SJSA1 (cell line): ENCODE measurements at places on chromosomes 11 and 22. TPM values are rescaled to one million over a fixed set of nuclear protein-coding genes. Genes with fewer than 3 reads are reported as not detected.

DNA sequence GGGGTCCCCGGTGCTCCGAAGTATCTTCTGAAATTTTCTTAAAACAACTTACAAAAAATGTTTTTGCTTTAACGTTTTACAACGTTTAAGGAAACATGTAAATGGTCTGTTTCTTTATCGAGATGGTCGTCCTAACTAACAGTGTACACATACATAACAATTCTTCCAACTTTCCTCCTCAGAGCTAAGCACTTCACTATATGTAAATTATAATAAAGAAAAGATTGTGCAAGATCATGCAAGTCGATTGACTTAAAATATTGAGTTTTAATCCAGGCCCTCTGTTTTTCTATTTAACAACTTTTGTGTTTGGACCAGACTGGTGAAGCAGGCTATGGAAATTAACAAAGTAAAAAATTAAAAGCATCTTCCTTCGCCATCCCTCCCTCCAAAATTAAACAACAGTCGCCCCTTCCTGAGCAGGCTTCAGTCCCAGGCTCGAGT lies 4.9 kb downstream of the ALX4 start:
- H3K4me1 ChIP-seq = peaks cover 79% of the 10 kb centered on the region
- H3K36me3 ChIP-seq = peaks cover 72% of the 10 kb centered on the region
- DNase-seq = no peak
- peak overlapping the region; percentile 60 for H3K27ac ChIP-seq
- H3K4me3 ChIP-seq = peak overlapping the region; percentile 36; the same call in 1 of the 2 replicates

DNA sequence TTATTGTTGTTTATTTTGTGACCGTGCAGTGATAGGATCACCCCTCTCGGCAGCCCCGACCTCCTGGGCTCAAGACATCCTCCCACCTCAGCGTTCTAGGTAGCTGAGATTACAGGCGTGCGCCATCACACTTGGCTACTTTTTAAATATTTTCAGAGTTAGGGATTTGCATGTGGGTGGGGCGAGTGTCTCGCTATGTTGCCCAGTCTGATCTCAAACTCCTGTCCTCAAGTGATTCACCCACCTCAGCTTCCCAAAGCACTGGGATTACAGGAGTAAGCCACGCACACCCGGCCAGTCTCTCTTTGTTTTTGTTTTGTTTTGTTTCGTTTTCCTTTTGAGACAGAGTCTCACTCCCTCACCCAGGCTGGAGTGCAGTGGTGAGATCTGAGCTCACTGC lies 1.2 kb upstream of the INTS5 start:
- DNase-seq = no peak
- H3K4me1 ChIP-seq = peaks cover 7% of the 10 kb centered on the region
- no peak overlapping the region for H3K27ac ChIP-seq
- peaks cover 16% of the 10 kb centered on the region for H3K36me3 ChIP-seq

- H3K27ac ChIP-seq = no peak overlapping the region
- no peaks in the 10 kb centered on the region for H3K27me3 ChIP-seq
- no peaks in the 10 kb centered on the region for H3K4me1 ChIP-seq
- H3K36me3 ChIP-seq = no peaks in the 10 kb centered on the region; the same call in 1 of the 2 replicates
Observed at GRCh38 chr22:21857481-21857914, 9.9 kb downstream of the MAPK1 start.

DNA sequence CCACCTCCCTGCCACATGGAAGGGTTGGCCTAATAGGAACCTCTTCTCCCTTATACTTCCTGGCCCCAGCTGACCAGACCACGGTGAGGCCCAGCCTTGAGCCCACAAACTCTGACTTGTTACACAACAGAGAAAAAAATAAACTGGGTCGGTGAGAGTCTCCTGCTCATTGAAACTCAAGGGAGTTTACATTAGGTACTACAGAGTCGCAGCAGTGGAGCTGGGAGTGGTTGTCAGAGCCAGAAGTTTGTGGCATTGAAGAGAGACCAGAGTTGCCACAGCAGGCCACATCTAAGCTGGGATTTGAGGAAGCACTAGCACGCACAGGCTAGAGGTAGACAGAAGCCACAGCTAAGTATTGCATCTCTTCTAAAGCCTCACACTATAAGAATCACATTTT lies 296.2 kb downstream of the DDX10 start:
- no peak overlapping the region for H3K27ac ChIP-seq
- H3K4me1 ChIP-seq = peaks cover 28% of the 10 kb centered on the region
- H3K27me3 ChIP-seq = no peaks in the 10 kb centered on the region
- H3K36me3 ChIP-seq = no peaks in the 10 kb centered on the region
- DNase-seq = no peak

GRCh38 chr11:45549257-45549656 lies 116.2 kb downstream of the CHST1 start:
- no peak for DNase-seq
- H3K36me3 ChIP-seq = no peaks in the 10 kb centered on the region
- peaks cover 7% of the 10 kb centered on the region; the same call in 1 of the 2 replicates for H3K27me3 ChIP-seq
- no peak overlapping the region for H3K27ac ChIP-seq

- H3K4me1 ChIP-seq = no peaks in the 10 kb centered on the region
- no peak overlapping the region for H3K27ac ChIP-seq
- no peak overlapping the region for H3K4me3 ChIP-seq
- H3K36me3 ChIP-seq = no peaks in the 10 kb centered on the region
- DNase-seq = no peak
Observed at GRCh38 chr11:84215672-84216071, 929.5 kb upstream of the CCDC90B start.

- no peaks in the 10 kb centered on the region for H3K4me1 ChIP-seq
- no peaks in the 10 kb centered on the region for H3K36me3 ChIP-seq
- H3K27ac ChIP-seq = no peak overlapping the region
- DNase-seq = no peak
- no peak overlapping the region for H3K4me3 ChIP-seq
Observed at GRCh38 chr11:80911666-80912065, 1470.8 kb upstream of the TENM4 start.

DNA sequence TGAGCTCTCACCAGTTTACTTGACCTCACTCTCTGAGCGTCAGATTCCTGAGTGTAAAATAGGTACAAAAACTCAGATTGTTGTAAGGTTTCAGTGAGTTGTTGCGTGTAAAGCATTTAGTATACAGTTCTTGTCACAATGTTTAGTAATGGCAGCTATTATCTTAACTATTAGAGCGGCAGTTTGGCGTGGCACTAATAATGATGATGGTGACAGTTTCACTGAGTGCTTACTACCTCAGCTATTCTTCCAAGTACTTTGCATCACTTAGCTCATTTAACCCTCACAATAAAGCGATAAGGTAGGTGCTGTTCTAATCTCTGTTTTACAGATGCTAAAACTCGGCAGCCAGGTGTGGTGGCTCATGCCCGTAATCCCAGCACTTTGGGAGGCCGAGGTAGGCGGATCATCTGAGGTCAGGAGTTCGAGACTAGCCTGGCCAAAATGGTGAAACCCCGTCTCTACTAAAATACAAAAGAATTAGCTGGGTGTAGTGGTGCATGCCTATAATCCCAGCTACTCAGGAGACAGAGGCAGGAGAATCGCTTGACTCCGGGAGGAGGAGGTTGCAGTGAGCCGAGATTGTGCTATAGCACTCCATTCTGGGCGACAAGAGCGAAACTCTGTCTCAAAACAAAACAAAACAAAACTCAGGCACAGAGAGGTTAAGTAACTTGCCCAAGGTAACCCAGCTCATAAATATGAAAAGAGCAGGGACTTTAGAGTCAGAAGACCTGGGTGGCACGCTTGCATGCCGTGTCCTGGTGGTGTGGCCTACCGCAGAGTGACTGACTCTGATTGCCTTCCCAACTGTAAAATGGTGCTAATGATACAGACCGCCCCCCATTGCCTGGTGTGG lies 76.2 kb downstream of the PTPRJ start:
- DNase-seq = no peak
- H3K27ac ChIP-seq = peak overlapping the region; percentile 50
- peaks cover 55% of the 10 kb centered on the region for H3K4me1 ChIP-seq
- H3K4me3 ChIP-seq = no peak overlapping the region

GRCh38 chr11:88555018-88555828 lies 217.7 kb upstream of the CTSC start:
- no peaks in the 10 kb centered on the region for H3K27me3 ChIP-seq
- peaks cover 16% of the 10 kb centered on the region for H3K4me1 ChIP-seq
- no peak overlapping the region for H3K4me3 ChIP-seq
- H3K36me3 ChIP-seq = no peaks in the 10 kb centered on the region
- H3K27ac ChIP-seq = peak overlapping the region; percentile 45

DNA sequence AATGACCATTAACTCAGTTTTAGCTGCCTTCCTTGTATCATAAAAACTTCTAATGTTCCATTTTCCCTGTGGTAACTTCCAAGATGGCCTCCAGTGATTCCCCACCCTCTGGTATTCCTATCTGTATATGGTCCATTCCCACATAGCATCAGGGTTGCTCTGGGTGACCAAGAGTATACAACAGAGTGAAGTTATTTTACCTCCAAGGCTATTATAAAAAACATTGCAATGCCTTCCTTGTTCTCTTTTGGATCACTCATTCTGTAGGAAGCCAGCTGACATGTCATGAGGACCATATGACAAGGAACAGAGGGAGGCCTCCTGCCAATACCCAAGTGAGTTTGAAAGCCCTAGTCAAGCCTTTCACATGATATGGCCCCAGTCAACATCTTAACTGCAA lies 30.1 kb downstream of the ZNF280B start:
- no peaks in the 10 kb centered on the region; the same call in 1 of the 2 replicates for H3K27me3 ChIP-seq
- H3K4me3 ChIP-seq = no peak overlapping the region
- H3K36me3 ChIP-seq = no peaks in the 10 kb centered on the region
- no peak overlapping the region for H3K27ac ChIP-seq
- H3K4me1 ChIP-seq = no peaks in the 10 kb centered on the region

GRCh38 chr22:40423310-40423688 lies 52.9 kb downstream of the SGSM3 start:
- H3K4me1 ChIP-seq = peaks cover 18% of the 10 kb centered on the region
- no peak overlapping the region for H3K27ac ChIP-seq
- peaks cover 90% of the 10 kb centered on the region for H3K36me3 ChIP-seq
- H3K4me3 ChIP-seq = no peak overlapping the region
- DNase-seq = no peak

DNA sequence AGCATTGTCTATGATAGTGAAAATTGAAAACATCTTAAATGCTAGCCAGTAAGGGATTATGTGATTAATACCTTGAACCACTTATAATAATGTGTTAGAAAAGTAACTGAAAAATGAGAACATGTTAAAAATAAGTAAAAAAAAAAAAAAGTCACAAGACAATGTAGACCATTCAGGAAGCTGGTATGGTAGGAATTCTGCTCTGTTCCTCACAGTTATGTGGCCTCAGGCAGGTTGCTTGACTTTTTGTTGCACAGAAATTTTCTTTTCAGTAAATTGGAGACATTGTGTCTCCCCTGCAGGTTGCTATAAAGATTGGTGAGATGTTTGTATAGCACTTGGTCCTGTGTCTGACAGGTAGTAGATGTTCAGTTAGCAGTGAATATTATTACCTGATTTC lies 17.3 kb upstream of the PLET1 start:
- H3K27ac ChIP-seq = no peak overlapping the region
- H3K4me1 ChIP-seq = peaks cover 12% of the 10 kb centered on the region
- H3K27me3 ChIP-seq = no peaks in the 10 kb centered on the region

- no peaks in the 10 kb centered on the region for H3K4me1 ChIP-seq
- DNase-seq = no peak
- H3K4me3 ChIP-seq = no peak overlapping the region
- H3K27me3 ChIP-seq = no peaks in the 10 kb centered on the region
- no peak overlapping the region for H3K27ac ChIP-seq
- no peaks in the 10 kb centered on the region for H3K36me3 ChIP-seq
Observed at GRCh38 chr11:110600322-110600721, 111.9 kb downstream of the ARHGAP20 start.

GRCh38 chr11:43567396-43567975 lies 113.1 kb upstream of the HSD17B12 start:
- no peak overlapping the region for H3K27ac ChIP-seq
- H3K27me3 ChIP-seq = peaks cover 16% of the 10 kb centered on the region
- no peaks in the 10 kb centered on the region for H3K4me1 ChIP-seq
- no peaks in the 10 kb centered on the region for H3K36me3 ChIP-seq
- DNase-seq = no peak
- H3K4me3 ChIP-seq = no peak overlapping the region

GRCh38 chr11:12811861-12812260 lies 137.6 kb downstream of the TEAD1 start:
- H3K4me1 ChIP-seq = peaks cover 68% of the 10 kb centered on the region
- H3K27me3 ChIP-seq = no peaks in the 10 kb centered on the region
- H3K27ac ChIP-seq = no peak overlapping the region
- DNase-seq = no peak
- H3K36me3 ChIP-seq = peaks cover 17% of the 10 kb centered on the region

DNA sequence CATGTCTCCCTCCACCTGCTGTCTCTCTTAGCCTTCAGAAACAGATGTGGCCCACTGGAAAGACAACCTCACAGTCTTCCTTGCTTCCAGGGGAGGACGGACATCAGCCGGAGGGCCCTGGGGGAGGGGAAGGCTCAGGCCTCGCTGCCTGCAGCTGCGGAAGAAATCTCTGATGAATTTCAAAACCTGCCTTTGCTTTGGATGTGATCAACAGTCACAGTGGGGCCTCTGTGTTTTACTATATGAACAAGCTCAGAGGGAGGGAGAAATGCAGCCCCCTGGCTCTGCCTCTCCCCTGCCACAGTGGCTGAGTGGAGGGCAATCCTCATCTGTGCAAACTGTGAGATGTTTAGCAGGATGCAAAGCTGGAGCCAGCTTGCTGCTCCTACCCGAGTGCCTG lies 282.8 kb downstream of the NTM start:
- DNase-seq = no peak
- H3K27ac ChIP-seq = no peak overlapping the region
- no peaks in the 10 kb centered on the region for H3K27me3 ChIP-seq

- H3K4me1 ChIP-seq = no peaks in the 10 kb centered on the region
- H3K27ac ChIP-seq = no peak overlapping the region
- H3K4me3 ChIP-seq = no peak overlapping the region
Observed at GRCh38 chr11:75050516-75050915, 46.2 kb downstream of the OR2AT4 start.

DNA sequence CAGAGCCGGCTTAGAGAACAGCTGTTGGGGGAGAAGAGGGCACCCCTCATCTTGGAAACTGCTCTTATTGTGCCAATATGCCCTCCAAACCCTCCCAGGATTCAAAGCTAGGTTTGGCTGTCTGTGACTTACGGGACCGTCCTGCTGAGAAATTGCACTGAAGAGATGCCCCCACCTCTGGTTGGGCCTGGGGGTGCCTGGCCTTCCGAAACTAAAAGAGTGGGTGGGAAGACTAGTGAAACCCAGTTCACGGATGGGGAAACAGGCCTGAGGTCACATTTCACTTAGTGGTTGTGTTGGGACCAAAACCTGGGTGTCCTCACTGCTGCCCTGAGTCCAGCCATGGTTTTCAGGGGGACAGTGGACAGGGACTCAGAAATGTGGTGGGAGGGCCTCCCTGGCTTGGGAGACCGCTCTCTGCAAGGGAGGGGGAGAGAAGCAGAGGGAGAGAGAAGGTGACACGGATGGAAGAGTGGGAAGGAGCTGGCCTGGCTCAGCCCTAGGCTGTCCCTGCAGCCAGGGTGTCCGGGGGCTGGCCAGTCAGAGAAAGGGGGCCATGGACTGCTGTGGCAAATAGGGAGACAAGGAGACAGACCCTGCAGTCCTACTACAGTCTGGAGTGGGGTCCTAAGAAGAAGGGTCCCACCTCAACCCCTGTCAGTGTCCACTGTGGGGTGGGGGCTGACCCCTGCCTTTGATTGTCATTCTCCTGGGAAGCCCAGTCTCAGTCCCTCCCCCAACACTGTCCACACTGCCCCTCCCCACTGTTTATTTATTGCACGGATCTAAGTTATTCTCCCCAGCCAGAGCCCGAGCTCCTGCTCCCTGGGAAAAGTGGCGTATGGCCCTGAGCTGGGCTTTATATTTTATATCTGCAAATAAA lies 13.6 kb downstream of the MAFF start:
- no peak overlapping the region for H3K27ac ChIP-seq
- peaks cover 62% of the 10 kb centered on the region for H3K36me3 ChIP-seq
- peaks cover 28% of the 10 kb centered on the region for H3K4me1 ChIP-seq
- H3K27me3 ChIP-seq = no peaks in the 10 kb centered on the region
- H3K4me3 ChIP-seq = no peak overlapping the region
- DNase-seq = no peak

The TRPM5 gene
- total RNA-seq = not detected in 2 replicates

The MYO7A gene
- not detected in 2 replicates for total RNA-seq

The SELENOH gene
- total RNA-seq = 234 and 322 TPM in 2 replicates

The ART1 gene
- not detected in 2 replicates for total RNA-seq

The ZNRD2 gene
- 109 and 111 TPM in 2 replicates for total RNA-seq

The TRIM29 gene
- not detected in 2 replicates for total RNA-seq
